ENCODE measurements at places on chromosomes 2 and 18. TPM values are rescaled to one million over a fixed set of nuclear protein-coding genes. Genes with fewer than 3 reads are reported as not detected.
A peak's percentile ranks its signal among the peaks of the same experiment; 100 is the strongest.

GRCh38 chr2:163563336-163563735, 172.5 kb downstream of the FIGN start:
- no peak for DNase-seq

DNA sequence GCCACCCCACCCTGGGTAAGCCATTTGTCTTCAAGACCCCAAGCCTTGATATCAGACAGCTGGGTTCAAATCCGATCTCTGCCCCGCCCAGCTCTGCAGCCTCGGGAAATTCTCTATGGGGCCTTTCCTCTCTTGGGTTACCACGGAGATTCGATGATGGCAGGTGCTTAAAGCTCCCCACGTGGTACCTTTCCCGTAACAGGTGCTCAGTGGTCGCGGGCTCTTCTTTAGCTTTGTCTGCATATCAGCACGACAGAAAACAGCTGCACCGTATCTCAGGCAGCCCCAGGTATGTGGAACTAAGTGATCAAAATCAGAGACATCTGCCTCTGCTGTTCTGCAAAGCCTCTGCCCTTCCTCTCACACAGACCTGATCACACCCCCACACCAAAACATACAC, 37.4 kb downstream of the TTC32 start:
- DNase-seq, result no peak

DNA sequence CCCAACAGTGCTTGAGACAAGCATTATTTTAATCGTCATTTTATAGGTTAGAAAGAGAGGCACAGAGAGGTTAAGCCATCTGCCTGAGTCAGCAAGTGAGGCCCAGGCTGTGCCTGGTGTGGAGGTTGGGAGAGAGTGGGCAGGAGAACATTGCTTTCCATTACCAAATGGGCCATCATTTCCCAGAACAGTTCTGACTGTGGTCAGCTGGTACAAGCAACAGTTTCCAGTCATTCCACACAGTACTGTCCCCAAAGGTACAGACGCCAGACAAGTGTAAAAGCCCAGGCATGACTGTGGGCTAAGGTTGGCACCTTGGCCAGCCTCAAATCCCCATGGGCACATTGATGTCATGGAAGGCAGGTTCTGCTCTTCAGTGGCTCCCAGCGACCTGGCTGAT, 98.2 kb upstream of the LCLAT1 start:
- no peak for DNase-seq

Gene SULT1C4
- 3.6 TPM for total RNA-seq

DNA sequence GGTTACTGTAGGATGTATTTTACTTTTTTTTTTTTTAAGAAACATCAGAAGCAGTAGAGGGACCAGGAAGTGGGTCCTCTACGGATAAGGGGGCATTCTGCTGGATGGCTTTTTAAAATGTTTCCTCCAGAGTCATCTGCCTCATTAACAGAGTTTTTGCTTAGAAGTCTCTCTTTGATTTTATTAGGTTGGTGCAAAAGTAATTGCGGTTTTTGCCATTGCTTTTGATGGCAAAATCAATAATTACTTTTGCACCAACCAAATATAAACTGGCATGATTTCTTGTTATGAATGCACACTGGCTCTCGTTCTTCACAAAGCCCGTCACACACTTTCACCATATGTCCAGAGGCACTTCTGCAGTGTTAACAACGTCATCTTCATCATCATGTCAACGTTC, 68.5 kb upstream of the FAM237A start:
- no peak for DNase-seq

DNA sequence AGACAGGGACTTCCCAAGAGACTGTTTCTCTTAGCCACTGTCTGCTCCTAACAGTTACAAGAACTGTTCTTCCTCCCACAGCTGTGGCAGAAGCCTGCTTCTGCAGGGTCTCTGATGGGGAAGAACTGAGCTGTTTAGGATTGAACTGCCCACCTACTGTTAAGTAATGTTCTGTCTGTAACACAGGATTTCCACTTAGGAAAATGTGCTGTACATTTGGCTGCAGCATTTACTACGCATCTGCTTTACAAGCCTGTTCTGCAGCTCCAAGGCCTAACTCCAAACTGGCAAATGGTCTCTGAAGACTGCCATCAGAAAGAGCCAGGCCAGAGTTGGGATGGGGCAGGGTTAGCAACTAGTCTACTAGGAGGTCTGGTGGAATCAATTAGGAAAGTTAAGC, 87.8 kb upstream of the UPP2 start:
- DNase-seq, result no peak

DNA sequence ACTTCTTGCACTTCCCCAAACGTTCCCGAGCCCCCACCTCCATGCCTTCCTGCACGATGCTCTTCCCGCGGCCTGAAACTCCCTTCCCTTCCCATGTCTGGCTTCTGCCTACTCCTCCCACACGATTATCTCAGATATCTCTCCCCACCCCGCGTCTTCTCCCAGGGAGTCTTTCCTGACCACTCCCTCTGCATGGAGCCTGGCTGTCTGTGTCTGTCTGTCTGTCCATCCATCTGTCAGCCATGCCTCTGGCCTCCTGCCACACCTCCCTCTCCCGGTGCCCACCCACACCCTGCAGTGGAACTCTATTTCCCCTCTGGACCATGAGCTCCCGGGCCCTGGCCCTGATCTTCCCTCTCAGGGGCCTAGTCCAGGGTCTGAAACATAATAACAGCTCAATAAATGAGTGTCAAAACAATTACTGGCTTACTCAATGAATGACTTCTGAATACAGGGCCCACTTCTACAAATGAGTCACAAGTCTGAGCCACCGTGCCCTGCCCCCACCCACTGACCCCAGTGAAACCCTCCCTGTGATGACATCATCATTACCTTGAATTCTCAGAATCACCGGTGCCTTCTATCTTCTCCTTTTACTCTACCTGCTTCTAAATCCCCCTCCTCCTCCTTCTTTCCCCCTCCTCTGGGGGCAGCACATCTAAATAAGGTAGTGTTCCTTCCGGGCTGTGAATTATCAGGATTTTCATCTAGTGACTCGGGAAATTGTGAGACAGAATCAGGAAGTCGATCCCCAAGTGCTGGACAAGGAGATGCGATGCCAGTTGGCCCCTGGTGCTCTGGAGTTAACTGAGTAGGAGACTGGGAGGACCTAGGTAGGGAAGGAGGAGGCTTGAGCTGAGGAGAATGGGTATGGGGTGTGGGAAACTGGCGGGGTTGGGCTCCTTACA, 46.1 kb upstream of the PLB1 start:
- peak; percentile 60 for DNase-seq

DNA sequence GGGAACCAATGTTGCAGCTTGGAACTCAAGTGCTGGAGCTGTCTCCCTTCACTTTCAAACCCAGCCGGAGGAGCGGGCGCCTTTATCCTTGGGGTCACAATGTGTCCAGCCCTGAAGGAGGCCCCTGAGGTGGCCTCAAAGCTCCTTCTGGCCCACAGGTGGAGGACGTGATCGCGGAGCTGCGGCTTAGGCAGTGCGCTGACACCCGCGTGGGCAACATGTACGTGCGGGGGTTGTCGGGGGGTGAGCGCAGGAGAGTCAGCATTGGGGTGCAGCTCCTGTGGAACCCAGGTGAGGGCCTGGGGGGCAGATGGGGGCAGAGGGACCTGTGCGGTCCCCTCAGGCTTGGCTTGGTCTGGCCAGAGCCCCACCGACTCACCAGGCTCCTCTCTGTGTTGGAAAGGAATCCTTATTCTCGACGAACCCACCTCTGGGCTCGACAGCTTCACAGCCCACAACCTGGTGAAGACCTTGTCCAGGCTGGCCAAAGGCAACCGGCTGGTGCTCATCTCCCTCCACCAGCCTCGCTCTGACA, 13.5 kb downstream of the ABCG8 start:
- DNase-seq, result no peak

GRCh38 chr2:111143107-111143842, 22.6 kb downstream of the BCL2L11 start:
- no peak for DNase-seq

DNA sequence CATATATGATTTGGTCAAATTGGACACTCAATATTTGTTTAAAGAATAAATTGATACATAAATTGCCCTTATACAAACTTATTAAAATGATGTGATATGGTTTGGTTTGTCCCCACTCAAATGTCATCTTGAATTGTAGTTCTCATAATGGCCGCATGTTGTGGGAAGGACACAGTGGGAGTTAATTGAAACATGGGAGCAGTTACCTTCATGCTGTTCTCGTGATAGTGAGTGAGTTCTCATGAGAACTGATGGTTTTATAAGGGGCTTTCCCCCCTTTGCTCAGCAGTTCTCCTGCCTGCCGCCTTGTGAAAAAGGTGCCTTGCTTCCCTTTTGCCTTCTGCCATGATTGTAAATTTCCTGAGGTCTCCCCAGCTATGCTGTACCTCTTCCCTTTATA, 34.0 kb upstream of the SLC8A1 start:
- no peak for DNase-seq

GRCh38 chr2:35391736-35392442, 963.7 kb upstream of the CRIM1 start:
- DNase-seq, result no peak

- no peak for DNase-seq
These were observed 203.3 kb downstream of the CELF4 start for GRCh38 chr18:37362158-37362890.

Gene SETBP1
- total RNA-seq, result 14.5 TPM

DNA sequence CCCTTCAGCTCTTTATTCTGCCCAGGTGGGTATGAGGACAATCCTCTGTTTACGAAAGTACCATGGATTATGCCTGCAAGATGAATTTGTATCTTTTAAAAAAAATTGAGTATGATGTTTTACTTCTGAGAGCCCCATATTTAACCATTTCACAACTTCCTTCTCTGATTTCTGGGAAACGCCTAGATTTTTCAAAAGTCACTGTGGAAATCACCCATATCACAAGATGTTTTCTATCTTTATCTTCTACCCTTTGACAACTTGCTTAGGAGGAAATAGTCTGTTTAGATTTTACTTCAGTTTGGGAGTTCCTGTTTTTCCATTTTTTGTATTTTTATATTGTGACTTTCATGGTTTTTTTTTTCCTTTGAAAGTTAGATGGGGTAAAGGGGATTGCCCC, 53.0 kb downstream of the ICOS start:
- no peak for DNase-seq

GRCh38 chr2:236237468-236238190, 26.6 kb downstream of the ASB18 start:
- no peak for DNase-seq

GRCh38 chr2:121348128-121348740, 63.2 kb upstream of the TFCP2L1 start:
- no peak for DNase-seq

GRCh38 chr18:59208602-59209125, 11.3 kb upstream of the GRP start:
- DNase-seq, result no peak

DNA sequence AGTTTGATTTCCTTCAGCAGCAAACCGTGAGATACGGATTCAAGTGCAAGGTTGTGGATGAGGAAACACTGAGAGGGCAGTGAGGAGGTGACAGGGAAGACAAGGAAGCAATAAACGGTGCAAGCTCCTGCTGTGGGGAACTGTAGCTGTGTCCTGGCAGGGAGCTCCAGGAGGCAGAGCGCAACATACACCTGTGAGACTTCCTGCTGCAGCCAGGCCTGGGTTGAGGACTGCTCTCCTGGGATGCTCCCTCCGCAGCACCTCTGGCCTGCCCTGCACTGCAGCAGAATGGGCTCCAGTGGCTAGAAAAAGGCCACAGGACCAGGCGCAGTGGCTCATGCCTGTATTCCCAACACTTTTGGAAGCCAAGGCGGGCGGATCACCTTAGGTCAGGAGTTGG, 85.5 kb downstream of the MRO start:
- DNase-seq, result no peak

DNA sequence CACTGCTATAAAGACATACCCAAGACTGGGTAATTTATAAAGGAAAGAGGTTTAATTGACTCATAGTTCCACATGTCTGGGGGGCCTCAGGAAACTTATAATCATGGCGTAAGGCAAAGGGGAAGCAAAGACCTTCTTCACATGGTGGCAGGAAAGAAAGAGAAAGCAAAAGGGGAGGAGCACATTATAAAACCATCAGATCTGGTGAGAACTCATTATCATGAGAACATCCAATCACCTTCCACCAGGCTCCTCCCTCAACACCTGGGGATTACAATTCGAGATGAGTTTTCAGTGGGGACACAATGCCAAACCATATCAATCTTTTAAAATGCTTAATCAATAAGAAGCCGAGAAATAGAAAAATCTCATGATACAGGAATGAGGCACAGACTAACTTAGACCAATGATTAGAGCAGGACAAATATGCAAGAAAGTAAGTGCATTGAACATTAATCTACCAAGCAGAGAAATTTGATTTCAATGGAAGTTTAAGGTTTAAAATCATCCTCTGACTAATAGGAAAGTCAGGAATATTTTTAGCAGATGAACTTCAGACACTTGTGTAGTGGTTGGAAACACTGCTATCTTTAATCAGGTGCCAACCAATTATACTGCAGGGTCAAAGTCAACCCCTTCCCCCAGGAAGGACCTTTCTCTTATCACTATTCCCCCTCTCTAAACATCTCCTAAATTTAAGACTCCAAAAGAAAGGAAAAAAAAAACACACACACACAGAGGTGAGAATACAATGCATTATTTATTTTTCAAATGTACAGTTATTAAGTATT, 259.2 kb downstream of the IRS1 start:
- DNase-seq, result no peak

- peak; percentile 64 for DNase-seq
These were observed 502 bp downstream of the EPAS1 start for GRCh38 chr2:46297546-46298271.

DNA sequence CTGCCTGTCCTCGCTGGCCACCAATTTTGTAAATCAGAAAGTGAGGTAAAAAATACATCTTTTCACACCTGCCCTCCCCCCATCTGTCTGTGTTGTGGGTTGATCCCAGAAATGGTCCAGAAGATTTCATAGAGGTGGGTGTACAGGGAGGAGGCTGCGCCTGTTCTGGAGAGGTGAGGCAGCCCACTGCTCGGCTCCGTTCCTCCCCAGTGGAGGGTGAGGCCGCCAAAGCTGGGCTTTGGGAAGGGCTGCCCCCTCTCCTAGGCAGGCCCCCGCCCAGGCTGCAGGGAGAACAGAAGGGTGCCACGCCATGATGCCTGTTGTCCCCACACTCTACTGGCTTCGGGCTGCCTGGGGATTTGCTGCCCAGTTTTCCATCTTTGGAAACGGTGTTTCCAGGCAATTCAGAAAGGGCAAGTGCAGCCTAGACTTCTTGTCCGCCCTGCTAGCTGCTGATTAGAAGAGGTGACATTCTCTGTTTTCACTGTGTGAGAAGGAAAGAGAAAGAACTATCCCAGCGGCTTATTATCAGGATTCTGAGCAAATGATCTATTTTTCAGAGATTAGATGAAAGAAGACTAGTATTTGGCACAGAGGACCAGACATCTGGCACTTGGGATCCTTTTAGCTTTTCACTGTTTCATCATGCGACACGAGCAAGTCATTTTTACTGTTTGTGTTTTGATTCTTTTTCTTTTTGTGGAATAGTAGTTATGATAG, 18.7 kb downstream of the SMARCAL1 start:
- no peak for DNase-seq
